ENCODE measurements at places on chromosomes 2 and 18.

DNA sequence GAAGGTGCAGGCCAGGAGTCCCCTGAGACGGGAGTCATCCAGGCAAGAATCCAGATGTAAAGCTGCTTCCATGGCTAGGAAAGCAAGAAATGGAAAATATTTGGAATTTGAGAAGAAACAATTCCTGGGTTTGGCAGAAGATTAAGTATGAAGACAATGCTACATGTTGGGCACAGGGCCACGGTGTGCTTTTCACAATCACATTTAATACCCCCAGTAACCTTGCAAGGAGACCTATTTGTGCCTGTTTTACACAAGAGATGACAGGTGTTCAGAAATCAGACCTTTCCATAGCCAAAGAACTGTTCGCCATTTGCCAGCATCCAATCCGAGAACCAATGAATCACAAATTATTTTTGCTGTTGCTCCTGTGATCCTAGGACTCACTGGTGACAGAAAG lies 50.5 kb downstream of the KCTD1 start:
- DNase-seq, result peak; percentile 58

DNA sequence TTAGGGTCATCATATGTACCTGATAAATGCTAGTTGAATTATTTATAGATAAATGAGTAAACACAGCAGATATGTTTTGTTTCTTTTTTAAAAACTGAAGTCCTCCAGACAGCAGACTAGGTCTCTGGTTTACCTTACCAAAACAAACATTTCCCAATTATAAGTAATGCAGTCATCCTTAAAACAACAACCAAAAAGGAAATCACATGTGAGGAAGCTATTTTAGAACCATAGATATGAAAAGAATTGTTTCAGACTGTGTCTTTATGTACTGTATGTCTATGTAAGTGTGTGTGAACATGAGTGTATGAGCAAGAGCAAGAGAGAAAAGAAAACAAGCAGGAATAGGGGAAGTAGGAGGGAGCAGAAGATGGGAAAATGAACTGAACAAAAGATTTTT lies 441.0 kb downstream of the CPS1 start:
- no peak for DNase-seq

- DNase-seq, result no peak
Measured at GRCh38 chr2:229627728-229628127, 86.6 kb downstream of the DNER start.

DNA sequence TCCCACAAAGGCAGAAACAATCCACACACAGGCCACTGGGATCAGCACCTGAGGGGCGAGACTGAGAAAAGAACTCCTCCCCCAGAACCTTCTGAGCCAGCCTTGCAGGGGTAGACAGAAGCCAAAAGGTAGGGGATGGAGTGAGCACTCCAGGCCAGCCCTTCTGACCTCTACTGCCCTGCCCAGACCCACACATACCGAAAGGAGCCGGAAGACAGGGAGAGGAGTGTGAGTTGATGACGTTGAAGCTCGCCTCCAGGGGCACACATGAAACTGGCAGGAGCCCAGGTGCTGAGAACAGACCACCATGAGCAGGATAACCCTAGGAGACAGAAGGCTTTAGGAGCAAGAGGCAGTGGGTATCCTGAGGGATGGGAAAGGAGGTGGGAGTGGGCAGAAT lies 1.8 kb downstream of the SLC23A3 start:
- DNase-seq, result no peak

DNA sequence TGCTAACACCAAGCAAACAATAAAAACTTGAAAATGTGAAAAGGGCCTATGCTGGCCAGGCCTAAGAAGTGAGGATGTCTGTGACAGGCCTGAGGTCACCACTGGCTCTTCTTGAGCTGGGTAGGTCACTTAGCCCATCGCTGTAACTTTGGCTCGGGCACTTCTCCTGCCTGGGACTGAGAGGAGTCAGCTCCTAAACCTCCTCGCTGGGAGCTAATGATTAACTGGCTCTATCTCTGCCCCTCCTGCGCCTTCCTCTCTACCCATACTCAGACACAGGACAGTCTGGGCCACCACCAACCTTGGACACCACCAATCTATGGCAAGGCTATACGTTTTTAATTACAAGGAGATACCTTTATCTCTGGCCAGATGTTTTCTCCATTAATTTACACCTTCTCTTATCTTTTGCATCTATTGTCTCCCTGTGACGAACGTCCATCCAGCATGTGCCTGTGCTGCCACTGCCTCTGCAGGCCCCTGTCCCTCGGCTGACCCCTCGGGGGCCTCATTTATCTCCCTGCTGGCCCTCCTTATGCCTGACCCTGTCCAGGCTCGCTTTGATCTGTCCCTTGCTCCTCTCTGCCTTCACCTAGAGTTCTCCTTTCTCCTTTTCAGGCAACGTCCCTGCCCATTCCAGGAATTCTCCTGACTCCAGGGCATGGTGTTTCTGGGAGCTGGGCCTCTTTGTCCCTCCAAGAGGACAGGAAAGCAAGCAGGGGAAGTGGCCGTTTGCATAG lies 149.1 kb upstream of the GATA6 start:
- no peak for DNase-seq
